Vagina (tissue), 2 donors: ENCODE measurements at places on chromosomes 5 and 9. TPM values are rescaled to one million over a fixed set of nuclear protein-coding genes. Genes with fewer than 3 reads are reported as not detected.

GRCh38 chr5:172361566-172362238 is 78.1 kb upstream of the UBTD2 start:
- no peak for DNase-seq

DNA sequence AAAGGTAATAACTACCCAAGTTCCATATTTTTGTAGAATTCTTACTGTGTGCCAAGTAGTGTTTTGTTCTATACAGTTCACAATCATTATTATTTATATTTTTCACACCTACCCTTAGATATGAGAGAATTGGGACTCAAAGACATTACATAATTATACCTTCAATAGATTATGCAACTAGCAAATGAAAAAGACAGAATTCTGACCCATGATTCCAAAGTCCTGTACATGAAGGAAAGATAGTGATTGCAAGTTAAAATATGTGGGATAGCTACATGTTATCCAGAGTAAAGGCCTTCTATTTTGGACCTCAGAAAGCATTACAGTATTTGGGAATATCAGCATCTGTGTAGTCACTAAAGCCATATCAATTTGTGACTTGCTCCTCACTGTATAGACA is 581.0 kb downstream of the ELAVL2 start:
- no peak for DNase-seq

GRCh38 chr5:65150599-65151304 is 331.0 kb downstream of the ADAMTS6 start:
- no peak for DNase-seq

CAMK2A gene
- total RNA-seq: 0.49 TPM

BTNL8 gene
- total RNA-seq: not detected

HARS2 gene
- total RNA-seq: 46.2 TPM
